Left hindlimb (tissue), 1 donor: ENCODE measurements at places on chromosomes 11 and 22.

DNA sequence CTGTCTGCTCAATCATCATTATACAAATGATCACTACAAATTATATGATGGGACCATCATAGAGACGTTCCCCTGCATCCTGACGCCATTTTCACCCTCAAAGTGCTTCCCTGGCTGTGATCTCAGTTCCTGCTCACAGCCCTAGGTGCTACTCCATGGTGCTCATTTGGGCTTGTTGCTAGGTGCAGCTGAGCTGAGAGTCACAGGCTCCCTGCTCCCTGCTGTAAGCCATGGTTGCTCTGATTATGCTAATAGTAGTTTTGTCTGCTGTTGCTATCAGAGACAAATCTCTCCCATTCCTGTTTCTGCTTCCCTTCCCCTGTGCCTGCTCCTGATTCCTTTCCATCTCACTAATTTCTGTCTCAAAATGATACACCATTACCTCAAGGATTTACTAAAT, 474.3 kb downstream of the METTL15 start:
- DNase-seq, result no peak

- DNase-seq, result no peak
Observed at GRCh38 chr11:44572884-44573283, 7.4 kb downstream of the CD82 start.

DNA sequence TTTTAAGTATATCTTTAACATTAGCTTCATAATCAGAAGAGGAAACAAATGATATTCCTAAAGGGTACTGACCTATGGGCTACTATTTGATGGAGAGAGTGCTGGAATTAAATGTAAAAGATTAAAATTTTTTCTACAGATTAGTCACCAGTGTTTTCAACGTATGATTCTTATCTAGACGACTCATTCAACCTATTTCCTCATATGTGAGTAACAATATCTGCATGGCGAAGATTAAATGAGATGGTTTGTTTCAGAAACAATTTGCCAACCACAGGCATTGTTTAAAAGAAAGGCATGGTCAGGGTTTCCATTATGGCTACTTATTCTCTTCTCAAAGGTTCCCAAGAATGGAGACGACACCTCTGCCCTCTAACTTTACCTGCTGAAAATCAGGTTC, 20.4 kb downstream of the OR56B4 start:
- DNase-seq, result no peak

DNA sequence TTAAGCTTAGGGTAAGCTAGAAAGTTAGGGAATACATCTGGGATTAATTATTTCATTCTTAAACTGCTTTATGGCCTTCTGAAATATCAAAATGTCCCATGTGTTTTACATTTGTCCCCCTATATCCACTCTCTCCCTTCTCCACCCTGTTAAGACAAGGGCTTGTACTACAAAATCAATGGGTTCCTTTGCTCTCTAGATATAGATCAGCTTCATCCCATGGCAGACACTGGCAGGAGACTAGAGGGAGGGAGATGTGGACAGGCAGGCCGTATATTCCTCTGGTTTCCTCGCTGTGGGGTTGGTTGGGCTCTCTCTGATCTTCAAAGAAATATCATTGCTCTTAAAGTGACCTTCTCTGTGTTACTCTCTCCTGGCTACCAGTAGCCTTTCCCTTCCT, 1281.0 kb downstream of the LRRC4C start:
- no peak for DNase-seq

GRCh38 chr11:19889531-19889930, 176.9 kb downstream of the NAV2 start:
- no peak for DNase-seq
